WERI-Rb-1 (cell line): ENCODE measurements at places on chromosomes 3 and 15.

GRCh38 chr15:26095710-26096330 lies 232.7 kb upstream of the ATP10A start:
- DNase-seq = no peak

DNA sequence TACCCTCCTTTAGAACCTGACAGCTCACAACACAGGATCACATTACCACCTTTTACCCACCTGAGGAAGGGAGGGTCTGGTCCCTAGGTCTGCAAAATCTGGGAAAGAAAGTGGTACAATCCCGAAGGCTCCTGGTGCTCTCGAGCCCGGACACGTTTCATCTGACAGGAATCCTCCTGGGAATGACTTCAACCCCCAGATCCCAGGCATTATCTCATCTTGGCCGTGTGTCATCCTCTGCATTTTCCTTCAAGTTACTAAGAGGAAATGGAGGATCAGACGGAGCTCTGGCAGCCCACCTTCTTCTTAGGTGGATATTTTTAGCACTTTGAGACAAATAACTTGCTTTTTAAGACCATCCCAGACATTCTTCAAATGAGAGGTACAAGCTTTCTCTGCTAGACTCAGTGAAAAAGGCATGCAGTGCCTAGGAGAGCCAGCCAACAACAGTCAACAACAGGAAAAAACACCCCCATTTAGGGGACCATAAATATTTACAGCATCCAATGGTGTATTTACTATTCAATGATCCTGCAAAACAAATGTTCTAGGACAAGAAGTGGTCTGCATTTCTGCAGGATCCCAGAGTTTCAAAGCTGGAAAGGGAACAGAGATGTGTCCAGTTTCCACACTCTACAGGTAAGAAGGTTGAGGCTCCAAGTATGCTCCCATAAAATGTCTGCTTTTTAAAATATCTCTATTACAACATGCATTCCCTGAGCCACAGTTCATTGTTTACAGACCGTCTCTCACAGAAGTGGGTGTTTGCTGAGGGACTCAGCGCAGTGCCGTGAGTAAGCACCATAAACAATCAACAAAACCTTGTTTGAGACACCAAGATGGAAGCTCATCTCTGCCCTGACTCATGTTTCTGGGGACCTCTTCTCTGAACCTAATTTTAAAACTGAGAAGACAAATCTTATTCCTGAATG lies 38.3 kb upstream of the ARHGEF3 start:
- DNase-seq = peak; percentile 19

DNA sequence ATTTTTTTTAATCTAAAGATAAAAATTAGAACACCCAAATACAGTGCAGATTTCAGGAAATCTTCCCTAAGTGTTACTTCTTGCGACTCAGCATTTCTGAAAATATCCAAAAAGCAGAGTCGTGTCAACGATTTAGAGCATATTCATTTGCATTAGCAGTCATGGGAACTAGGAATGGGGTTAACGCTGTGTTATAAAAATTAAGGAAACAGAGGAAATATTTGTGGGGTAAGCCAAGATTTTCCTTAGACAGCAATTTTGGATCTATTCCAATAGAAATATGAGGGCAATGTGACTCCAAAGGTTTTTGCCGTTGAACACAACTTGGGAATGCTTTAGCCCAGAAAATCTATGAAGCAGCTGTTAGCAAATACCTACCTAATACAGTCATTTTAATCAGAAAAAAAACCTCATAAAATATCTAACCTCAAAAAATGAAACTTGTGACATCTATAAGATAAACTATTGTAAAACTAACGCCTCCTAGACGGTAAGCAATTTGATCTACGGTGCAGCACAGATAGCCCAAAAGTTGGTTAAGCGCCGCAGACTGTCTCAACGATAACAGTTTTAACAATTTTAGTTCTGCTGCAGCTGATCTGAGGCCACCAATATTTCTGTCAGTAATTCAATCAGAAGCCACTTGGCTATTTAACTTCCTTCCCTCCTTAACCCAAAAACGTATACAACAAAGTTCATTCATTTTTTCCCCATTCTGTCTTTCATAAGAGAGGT lies 5.8 kb upstream of the ATP11B start:
- no peak for DNase-seq

- DNase-seq = no peak
Measured at GRCh38 chr15:46946953-46947352, 770.4 kb upstream of the SEMA6D start.

- no peak for DNase-seq
Measured at GRCh38 chr3:71636482-71636881, 53.0 kb upstream of the FOXP1 start.

GRCh38 chr3:37210230-37210629 lies 35.8 kb upstream of the LRRFIP2 start:
- no peak for DNase-seq

DNA sequence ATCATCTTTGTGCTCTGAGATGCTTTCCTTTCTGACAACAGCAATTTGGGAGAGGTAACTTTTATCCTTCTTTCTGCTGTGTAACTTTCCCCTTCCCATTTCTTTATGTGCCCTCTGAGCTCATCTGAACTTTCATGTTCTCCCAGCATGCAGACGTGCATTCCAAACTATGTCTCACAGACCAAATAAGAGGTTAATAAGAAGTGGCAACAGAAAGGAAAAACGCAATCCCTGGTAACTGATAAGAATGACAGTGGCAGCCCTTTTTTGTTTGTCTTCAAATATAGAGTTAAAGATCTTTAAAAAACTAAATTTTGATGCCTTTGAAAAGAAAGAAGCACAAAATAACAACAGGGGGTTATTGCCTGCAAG lies 533.4 kb downstream of the FOXP1 start:
- no peak for DNase-seq

DNA sequence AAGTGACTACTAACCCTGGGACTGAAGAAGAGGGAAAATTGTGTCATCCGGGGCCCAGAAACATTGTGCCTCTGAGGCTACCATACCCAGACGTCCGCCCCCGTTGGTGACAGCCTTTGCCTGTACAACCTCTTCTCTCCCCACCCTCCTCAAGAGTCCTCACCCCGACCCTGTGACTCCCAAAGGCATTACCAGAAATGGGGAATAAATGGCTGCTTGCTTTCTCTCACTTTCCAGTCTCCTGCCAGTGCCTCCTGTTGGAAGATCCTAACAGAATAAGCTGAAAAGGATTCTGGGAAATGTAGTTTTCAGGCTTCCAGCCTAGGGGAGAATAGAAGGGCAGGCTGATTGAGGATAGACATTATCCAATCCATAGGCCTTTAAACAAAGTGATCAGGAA lies 30.8 kb upstream of the SLC25A36 start:
- DNase-seq = no peak

DNA sequence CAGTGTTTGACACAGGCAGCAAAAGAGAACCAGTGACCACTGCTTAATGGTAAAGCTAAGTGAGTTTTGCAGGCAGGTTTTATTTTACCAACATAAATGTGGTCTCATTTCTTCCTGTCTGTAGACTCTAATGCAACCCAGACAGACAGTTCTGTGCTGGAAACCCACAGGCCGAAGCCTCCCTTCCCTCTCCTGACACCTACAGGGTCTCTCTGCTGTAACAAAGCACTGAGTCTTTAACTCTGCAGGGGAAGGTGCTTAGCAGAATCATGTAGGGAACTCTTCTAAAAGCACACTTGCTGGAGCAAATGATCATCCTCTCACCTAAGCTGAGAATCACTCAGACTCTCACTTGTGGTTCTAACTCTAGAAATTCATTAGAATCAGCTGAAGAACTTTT lies 200.3 kb downstream of the KBTBD8 start:
- no peak for DNase-seq

- no peak for DNase-seq
Measured at GRCh38 chr3:53675022-53675697, 171.1 kb downstream of the CHDH start.

DNA sequence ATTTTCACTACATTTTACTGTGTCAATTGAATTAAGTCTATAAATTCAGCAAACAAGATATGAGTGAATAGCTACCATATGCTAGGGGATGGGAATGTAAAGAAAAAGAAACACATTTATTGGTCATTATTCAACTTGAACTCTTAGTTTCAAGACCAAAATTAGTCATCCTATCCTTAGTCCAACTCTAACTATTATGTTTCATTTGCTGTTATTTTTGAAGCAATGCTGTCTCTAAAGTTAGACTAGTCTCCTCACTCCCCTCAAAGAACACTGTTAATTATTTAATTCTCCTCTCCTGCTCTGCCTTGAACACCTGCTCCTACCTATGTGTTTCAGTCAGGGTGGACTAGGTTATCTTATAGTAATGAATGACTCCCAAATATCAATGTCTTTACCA lies 920.9 kb downstream of the TUSC7 start:
- DNase-seq = no peak

- peak; percentile 51 for DNase-seq
Measured at GRCh38 chr3:175749981-175750380, 890.8 kb downstream of the NAALADL2 start.

GRCh38 chr3:17473761-17474160 lies 268.7 kb downstream of the TBC1D5 start:
- no peak for DNase-seq

DNA sequence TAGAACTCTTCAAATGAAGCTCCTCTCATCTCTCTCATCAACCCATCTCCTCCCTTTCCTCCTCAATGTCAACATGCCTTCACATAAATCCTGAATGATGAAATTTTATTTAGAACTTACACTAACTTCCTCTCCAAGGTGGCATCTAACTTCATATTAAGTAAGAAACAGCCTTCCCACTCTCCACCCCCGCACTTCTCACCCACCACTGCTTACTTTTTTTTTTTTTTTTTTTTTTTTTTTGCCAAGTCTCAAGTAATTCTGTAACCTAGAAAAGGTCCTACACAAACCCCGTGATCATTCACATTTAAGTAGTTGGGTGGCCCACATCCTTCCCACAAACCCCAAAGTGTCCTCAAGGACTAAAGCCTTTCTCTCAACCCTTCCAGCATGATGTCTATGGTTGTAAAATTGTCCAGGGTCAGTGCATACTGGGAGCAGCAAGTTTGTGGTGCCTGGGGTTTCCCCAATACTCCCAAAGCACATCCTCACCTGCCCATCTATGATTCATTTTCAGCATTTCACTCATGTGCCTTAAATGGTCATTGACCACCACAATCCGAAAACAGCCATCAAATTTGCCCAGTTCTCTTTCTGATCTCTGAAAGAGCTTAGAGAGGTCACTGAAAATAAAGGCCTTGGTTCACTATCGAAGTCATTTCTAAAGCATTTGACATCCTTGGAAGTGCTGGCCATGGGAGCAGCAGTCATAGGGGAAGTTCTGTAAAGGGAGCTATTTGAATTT lies 47.2 kb downstream of the CD86 start:
- no peak for DNase-seq

DNA sequence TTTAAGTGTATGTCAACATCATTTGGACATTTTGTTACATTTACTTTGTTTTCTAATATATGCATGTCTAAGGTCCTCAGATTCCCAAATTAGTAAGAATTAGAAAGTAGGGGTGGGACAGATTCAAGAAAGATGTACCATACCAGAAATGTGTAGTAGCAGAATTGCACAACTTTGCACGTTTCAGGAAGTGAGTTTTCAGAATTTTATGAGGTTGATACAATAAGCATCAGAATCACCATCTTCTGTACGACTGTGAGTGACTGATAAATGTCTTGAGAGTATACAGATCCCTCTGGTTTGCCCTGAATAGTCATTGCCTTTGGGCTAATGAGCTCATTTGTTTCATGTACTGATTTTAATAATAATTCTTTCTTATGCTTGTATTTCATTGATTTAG lies 9.3 kb downstream of the ARIH2 start:
- DNase-seq = no peak

GRCh38 chr3:105315815-105316214 lies 50.9 kb upstream of the ALCAM start:
- no peak for DNase-seq

DNA sequence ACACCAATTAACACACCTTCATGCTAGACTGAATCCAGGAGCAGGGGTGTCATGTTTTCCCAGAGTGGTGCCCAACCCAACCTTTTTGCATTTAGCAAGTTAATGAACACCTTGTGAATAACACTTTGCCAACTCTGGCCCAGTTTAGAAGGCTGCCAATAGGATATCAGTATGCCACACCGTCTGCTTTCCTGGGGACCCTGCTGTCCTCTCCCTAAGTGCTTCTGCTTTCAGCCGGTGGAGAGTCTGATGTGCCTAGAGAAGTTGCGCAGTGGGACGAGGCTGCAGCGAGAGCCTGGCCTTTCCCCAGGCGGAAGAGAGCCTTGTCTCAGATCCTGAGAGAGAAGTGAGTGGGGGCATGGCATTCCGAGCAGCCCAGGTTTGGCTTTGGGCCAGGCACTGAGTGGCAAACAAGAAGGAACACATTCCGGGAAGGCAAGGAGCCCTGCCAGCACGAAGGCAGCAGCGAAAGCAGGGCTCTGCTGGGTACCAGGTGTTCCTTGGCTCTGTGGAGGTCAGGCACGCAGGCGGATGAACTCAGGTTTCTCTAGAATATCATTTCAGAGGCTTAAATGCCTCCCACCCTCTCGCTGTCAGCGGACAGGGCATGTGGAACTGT lies 36.9 kb downstream of the SENP8 start:
- DNase-seq = no peak

DNA sequence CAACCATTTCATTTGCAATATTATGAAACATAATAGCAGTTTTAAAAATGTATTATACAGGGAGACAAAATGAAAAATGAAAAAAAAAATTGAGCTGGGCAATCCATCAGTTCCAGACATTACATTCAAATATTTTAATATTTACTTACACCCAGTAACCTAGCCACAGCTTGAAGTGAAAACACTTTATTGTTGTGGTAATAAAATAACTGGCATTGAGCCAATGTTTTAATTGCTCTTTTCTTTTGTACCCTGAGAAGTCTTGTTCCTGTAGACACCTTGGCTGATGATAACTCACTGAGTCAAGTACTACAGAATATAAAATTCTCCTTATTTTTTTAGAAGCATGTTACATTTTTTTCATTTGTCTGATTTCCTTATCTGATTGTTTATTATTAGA lies 180.6 kb downstream of the ROBO1 start:
- DNase-seq = no peak

- DNase-seq = no peak
Measured at GRCh38 chr3:15630646-15631350, 29.3 kb downstream of the BTD start.
